Left ventricle myocardium inferior (tissue), 1 donor: ENCODE measurements at places on chromosomes 1 and 21. TPM values are rescaled to one million over a fixed set of nuclear protein-coding genes. Genes with fewer than 3 reads are reported as not detected.

The CLCNKB gene
- total RNA-seq: 1.3 TPM

DNA sequence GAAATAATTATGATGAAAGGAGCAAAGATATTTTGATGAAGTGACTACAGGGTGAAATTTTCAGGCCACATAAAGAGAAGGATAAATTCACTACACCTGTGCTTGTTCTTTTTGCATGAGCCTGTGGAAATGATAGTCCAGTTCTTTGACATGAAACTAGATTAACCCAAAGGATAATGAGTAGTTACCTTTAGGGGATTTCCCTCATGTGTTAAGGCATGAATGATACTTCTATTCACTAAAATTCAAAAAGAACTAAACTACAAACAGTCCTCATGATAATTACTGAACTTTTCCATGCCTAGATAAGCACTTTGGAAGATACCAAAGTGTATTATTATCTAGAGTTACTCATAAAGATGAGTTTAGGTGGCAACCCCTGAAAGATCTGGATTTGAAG lies 244.3 kb downstream of the PTPRC start:
- no peak for DNase-seq
- no peaks in the 10 kb centered on the region for H3K36me3 ChIP-seq
- H3K4me1 ChIP-seq: no peaks in the 10 kb centered on the region
- no peak overlapping the region for H3K27ac ChIP-seq

The MAP1LC3C gene
- 0.19 TPM for total RNA-seq

- H3K4me3 ChIP-seq: peak overlapping the region; percentile 8
- peak; percentile 71 for DNase-seq
- H3K27me3 ChIP-seq: no peaks in the 10 kb centered on the region
These were observed 97.7 kb upstream of the SLC25A33 start for GRCh38 chr1:9441451-9442133.

DNA sequence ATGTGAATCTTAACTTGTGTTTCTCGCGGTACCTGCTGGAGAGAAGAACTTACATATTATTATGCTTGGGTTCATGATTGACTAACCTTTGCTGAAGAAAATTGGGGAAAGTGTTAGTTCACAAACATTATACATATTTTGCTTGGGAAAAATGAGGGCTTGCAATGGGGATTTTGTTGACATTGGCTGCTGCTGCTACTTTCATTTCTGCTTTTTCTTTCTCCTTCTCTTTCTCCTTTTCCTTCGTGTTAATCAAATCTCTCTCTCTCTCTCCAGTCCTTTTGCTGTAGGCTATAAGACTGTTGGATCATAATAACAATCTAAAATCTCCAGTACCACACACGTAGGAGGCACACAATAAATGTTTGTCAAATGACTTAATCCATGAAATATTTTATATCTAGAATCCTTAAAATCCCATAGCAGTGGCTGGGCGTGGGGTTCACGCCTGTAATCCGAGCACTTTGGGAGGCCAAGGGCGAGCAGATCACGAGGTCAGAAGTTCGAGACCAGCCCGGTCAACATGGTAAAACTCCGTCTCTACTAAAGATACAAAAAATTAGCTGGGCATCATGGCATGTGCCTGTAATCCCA lies 23.0 kb downstream of the IRF2BP2 start:
- no peaks in the 10 kb centered on the region for H3K27me3 ChIP-seq
- DNase-seq: no peak
- H3K4me1 ChIP-seq: peaks cover 68% of the 10 kb centered on the region

DNA sequence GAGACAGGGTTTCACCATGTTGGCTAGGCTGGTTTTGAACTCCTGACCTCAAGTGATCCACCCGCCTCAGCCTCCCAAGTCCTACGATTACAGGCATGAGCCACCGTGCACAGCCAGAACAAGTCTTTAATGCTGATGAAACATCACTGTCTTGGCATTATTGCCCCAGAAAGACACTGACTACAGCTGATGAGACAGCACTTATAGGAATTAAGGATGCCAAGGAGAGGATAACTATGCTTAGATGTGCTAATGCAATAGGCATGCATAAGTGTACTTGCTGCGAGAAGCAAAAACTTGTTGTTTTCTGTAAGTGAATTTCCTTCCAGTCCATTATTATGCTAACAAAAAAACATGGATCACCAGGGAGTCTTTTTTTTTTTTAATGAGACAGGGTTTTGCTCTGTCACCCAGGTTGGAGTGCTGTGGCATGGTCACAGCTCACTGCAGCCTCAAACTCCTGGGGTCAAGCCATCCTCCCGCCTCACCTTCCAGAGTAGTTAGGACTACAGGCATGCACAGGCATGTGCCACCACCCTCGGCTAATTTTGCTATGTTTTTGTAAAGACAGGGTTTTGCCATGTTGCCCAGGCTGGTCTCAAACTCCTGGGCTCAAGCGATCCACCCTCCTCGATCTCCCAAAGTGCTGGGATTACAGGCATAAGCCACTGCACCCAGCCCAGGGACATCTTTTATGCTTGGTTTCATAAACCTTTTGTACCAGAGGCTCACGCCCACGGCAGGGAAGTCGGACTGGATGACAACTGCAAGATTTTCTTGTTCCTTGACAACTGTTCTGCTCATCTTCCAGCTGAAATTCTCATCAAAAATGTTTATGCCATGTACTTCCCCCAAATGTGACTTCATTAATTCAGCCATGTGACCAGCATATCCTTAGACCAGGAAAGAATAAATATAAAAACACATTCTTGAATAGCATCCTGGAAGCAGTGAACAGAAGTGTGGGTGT lies 23.1 kb downstream of the RHEX start:
- no peaks in the 10 kb centered on the region for H3K36me3 ChIP-seq
- DNase-seq: no peak
- H3K4me1 ChIP-seq: no peaks in the 10 kb centered on the region
- H3K27me3 ChIP-seq: peaks cover 20% of the 10 kb centered on the region
- no peak overlapping the region for H3K4me3 ChIP-seq
- no peak overlapping the region for H3K27ac ChIP-seq

GRCh38 chr1:216168546-216168945 lies 254.7 kb downstream of the USH2A start:
- DNase-seq: no peak
- no peaks in the 10 kb centered on the region for H3K4me1 ChIP-seq
- H3K27ac ChIP-seq: no peak overlapping the region
- H3K27me3 ChIP-seq: no peaks in the 10 kb centered on the region

DNA sequence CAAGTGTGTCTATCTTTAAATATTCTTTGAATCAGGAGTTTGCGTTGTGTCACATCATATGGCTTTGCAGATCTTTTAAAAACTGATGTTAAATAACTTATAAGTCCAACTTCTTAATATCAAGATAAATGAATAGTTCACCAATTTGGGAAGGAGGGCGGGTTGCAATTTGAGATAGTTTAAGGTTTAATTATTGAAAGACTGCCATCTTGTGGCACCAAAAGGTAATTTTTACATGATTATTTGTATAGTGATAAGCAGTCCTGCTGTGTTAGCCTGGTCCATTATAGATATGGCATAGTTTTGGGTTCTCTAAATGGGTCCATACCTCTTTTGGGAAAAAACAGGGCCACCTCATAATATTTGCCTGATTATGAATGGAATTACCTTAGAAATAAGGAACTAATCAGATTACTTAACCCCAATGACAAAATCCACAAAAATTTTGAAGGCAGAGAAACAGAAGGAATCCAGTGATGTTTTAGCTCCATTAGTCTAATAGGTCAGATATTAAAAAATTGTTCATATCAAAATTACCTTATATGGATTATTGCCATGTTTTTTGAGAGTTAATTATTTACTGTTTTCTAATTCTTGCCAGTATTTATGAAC lies 64.3 kb downstream of the PRKAA2 start:
- H3K4me3 ChIP-seq: no peak overlapping the region
- H3K36me3 ChIP-seq: peaks cover 25% of the 10 kb centered on the region
- H3K4me1 ChIP-seq: peaks cover 9% of the 10 kb centered on the region
- DNase-seq: no peak
- no peak overlapping the region for H3K27ac ChIP-seq
- no peaks in the 10 kb centered on the region for H3K27me3 ChIP-seq

The C1QC gene
- total RNA-seq: 76.6 TPM

DNA sequence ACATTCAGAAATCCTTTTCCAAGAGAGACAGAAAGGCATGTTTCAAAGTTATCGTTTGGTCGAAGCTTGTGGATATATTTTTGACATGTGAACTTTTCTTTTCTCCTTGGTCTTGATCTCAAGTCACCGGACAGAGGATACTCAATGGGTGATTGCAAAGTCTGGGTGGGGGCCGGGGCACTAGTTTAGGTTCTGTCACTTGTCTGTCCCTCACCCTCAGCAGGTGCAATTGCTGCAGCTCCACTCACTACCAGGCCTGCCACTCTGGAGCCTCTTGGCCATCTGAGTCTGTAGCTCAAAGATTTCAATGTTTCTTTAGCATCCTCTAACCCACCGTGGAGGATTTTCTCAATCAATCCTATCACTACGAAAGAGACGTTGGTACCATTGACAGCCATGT lies 246.0 kb upstream of the C1orf174 start:
- H3K27me3 ChIP-seq: peaks cover 52% of the 10 kb centered on the region
- DNase-seq: no peak
- H3K36me3 ChIP-seq: no peaks in the 10 kb centered on the region
- no peak overlapping the region for H3K27ac ChIP-seq

GRCh38 chr1:33640114-33640660 lies 167.7 kb downstream of the ZSCAN20 start:
- H3K4me1 ChIP-seq: no peaks in the 10 kb centered on the region
- DNase-seq: no peak
- no peak overlapping the region for H3K4me3 ChIP-seq
- no peak overlapping the region for H3K27ac ChIP-seq

The APOBEC4 gene
- total RNA-seq: 0.11 TPM

DNA sequence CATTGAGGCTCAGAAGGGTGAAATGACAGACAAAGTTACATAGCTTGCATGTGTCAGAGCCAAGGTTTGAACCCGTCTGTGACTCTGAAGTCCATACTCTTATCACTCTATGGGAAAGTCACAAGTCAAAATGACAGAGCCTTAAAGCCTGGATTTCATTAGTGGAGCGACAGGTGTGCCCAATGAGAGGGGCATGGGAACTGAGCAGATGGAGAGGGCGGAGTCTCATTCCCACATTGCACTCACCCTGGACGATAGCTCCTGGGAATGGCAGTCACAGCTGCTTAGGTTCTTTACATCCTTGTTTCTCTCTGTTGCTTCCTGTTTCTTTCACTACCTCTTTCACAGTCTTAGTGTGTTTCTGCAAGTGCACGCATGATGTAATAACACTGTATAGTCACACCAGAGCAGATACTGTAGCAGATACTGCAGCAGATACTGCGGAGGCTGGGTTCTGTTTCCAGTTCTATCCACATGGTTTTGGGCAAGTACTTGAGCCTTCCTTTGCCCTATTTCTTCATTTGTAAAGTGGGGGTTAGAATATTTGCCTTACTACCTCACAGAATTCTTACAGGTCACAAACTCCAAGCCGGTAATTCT lies 127.2 kb downstream of the ZSCAN20 start:
- no peak overlapping the region for H3K4me3 ChIP-seq
- no peak for DNase-seq
- no peaks in the 10 kb centered on the region for H3K36me3 ChIP-seq
- H3K4me1 ChIP-seq: peaks cover 6% of the 10 kb centered on the region

GRCh38 chr1:14543191-14543840 lies 55.2 kb upstream of the KAZN start:
- no peak overlapping the region for H3K27ac ChIP-seq
- no peak for DNase-seq
- peaks cover 36% of the 10 kb centered on the region for H3K27me3 ChIP-seq
- no peak overlapping the region for H3K4me3 ChIP-seq
- no peaks in the 10 kb centered on the region for H3K4me1 ChIP-seq
- H3K36me3 ChIP-seq: no peaks in the 10 kb centered on the region

DNA sequence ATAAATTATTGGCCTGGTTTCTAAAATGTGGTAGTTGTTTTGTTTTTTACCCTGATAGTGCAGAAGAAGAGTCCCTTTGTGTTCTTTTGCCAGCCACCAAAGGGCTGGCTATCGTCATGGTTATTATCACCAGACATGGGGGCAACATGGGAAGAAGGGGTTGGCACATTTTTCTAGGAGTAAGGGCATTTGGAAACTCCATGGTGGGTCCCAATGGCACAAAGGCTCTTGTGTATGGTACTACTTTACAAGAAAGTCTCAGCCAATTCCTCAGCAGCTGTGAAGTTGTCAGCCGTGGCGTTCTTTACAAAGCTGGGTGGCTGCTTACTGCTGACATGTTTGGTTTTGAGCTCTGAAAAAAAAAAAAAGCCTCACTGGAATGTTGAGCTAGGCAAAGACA lies 330.4 kb upstream of the ESRRG start:
- H3K4me3 ChIP-seq: no peak overlapping the region
- no peak overlapping the region for H3K27ac ChIP-seq
- DNase-seq: no peak
- H3K27me3 ChIP-seq: no peaks in the 10 kb centered on the region
- no peaks in the 10 kb centered on the region for H3K36me3 ChIP-seq

The SLAMF6 gene
- 0.22 TPM for total RNA-seq

- no peaks in the 10 kb centered on the region for H3K36me3 ChIP-seq
- H3K27me3 ChIP-seq: no peaks in the 10 kb centered on the region
- H3K27ac ChIP-seq: no peak overlapping the region
- H3K4me1 ChIP-seq: no peaks in the 10 kb centered on the region
- H3K4me3 ChIP-seq: no peak overlapping the region
These were observed 118.9 kb upstream of the TMEM51 start for GRCh38 chr1:15034656-15035055.

The MPL gene
- total RNA-seq: 0.82 TPM

- no peak for DNase-seq
- H3K4me3 ChIP-seq: no peak overlapping the region
- H3K36me3 ChIP-seq: no peaks in the 10 kb centered on the region
- no peaks in the 10 kb centered on the region for H3K27me3 ChIP-seq
- H3K27ac ChIP-seq: no peak overlapping the region
- H3K4me1 ChIP-seq: peaks cover 37% of the 10 kb centered on the region
These were observed 134.8 kb downstream of the AKT3 start for GRCh38 chr1:243715285-243715684.

- DNase-seq: peak; percentile 38
- no peaks in the 10 kb centered on the region for H3K27me3 ChIP-seq
- H3K36me3 ChIP-seq: no peaks in the 10 kb centered on the region
- H3K4me1 ChIP-seq: peaks cover 93% of the 10 kb centered on the region
- peak overlapping the region; percentile 92 for H3K27ac ChIP-seq
These were observed 5.5 kb downstream of the SORT1 start for GRCh38 chr1:109392037-109392787.

GRCh38 chr1:186189156-186189555 lies 185.9 kb downstream of the TPR start:
- H3K27ac ChIP-seq: no peak overlapping the region
- no peak overlapping the region for H3K4me3 ChIP-seq
- peaks cover 5% of the 10 kb centered on the region for H3K36me3 ChIP-seq
- H3K27me3 ChIP-seq: no peaks in the 10 kb centered on the region
